ENCODE measurements at places on chromosomes 4 and X.

DNA sequence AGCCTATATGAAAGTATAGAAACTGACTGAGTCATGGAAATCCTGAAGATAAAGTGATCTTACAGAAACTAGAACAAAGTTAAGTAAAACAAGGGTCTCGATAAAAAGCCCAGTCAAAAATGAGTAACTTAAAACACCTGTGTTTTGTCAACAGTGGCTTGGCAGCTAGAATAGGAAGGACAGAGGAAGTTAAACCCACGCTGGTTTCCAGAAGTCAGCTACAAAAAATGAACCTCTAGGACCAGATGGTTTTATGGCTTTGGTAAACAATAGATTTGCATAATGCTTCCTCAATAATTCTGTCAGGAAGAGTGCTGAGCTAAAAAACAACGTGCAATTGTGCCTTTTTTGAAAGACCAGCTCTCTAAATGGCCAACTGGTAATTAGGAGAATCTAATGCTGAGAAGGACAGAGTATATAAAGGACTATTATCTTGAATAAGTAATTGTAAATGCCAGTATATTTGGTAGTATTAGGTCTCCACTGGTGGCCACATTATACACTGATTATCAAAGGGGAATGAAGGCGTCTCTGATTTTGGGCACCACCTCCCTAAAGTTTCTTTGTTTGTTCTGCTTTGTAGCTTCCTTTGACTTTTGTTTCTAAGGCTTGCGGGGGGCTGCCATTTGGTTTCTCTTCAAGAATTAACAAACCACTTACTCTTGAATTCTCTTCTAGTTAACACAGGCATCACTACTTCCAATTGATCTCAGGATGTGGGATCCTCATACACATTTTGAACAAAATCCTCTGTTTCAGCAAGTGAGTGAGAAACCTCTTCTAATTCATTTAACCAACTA, 72.2 kb upstream of the PPP3CA start:
- peak; percentile 59 for DNase-seq

GRCh38 chrX:16144420-16144819, 21.1 kb downstream of the GRPR start:
- no peak for DNase-seq

DNA sequence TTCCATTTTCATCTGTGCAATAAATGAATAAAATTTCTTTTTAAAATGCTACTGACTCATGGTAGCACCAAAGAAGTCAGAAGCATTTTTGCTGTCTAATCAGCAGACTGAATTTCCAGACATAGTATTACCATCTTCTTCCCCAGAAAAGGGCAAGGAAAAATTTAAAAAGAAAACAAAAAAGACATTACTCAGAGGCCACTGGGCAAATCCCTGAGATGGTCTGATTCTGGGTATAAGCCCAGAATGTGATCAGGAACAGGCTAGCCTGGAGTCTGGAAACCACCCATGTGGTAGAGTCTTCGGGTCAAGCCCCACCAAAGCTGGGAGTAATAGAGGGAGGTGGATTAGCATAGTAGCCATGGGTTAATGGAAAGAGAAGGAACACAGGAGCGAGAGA, 342.8 kb downstream of the FBXW7 start:
- no peak for DNase-seq

DNA sequence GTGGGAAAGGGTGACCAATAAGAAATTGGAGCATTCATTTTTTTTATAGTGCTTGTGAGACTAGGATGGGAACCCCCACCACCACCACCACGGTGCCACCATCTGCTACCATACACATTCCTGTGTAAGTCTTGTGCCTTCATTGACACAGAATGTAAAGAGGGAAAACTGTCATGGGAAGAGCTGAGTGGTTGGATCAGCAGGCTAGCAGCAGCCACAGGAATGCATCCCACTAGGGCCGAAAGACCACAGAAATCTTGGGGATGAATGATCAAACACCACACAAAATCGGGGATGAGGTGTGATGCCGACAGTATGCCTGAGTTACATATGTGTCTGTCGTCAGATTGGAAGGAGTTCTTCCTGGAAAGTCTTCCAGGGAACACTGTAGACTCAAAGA, 69.2 kb downstream of the SRPX start:
- no peak for DNase-seq

- DNase-seq: no peak
These were observed 27.3 kb downstream of the MAN2B2 start for GRCh38 chr4:6602289-6602688.

Data from colonic mucosa (tissue), 4 donors.